Daoy (cell line): ENCODE measurements at places on chromosomes 6 and 20.

GRCh38 chr6:10413850-10414738 is 780 bp downstream of the TFAP2A start:
- peak; percentile 79 for DNase-seq

DNA sequence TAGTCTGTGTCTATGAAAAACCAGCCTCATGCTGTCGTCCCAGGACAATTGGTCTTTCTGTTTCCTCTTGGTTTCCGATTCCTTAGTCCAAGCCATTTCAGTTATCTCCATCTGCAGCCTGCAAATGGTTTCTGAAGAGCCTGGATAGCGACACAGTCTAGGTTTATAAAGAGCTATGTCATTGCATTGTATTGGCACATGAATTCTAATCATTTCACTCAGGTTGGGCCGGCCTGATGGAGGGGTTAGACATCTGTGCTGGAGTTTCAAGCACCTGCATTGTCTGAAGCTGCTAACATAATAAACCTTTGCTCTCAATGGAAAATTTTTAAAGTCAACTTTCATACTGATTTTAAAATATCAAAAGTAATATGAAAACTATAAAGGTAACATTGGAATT is 232.6 kb upstream of the MAP3K7 start:
- no peak for DNase-seq

DNA sequence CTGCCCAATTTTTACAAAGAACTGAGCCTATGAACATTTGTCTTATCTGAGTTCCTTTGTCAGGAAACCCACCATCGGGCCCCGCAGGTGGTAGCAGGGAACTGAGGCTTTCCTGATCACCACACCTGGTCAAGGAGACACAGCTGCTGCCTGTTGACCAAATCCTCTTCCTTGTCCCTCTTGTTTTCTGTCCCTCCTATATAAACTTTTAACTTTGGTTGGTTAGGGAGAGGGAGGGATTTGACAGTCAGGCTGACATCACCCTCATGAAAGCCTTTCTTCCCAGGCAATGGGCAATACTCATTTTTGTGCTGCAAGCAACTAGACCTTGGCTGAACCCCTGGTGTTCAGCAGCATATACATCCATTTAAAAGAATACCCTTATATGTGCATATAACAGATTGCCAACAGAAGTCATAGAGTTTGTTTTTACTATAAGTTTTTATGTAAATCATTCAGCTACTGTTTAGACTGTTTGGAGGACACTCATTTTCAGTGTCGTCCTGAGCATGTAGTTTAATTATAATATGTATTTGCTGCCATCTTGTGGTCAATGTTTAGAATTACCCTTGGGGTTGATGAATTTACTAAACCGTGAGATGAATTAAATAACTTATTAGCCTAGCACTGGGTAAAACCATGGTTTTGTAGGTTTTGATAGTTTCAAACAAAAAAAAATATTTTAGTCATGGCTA is 17.0 kb downstream of the CRISP1 start:
- peak; percentile 21 for DNase-seq

DNA sequence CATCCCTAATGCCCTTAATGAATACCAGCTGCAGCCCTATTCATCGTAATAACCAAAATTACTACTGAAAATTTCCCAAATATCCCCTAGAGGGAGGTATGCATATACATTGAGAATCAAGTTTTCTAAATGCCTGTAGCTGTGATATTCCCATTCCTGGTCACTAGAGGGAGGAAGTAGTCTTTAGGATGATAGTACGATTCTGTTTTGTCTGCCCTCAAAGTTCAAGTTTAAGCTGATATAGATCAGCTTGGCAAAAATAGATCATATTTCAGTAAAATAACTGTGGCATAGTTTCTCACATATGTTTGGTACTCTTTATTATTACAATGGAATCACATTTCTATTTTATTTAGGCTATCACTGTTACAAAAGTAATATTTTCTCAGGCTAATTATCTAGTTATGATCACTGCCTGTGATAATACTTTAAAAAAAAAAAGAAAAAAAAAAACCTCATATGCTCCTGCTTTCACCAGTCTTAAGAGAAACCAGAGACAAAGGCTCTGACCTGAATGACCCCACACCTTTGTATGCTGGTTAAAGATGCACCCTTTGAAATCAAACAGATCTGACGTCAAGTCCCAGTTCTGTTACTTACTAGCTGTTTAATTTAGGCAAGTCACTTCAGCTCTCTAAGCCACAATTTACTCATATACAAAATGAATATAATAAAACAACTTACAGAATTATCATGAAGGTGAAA is 11.0 kb downstream of the TSPYL1 start:
- DNase-seq: peak; percentile 58

DNA sequence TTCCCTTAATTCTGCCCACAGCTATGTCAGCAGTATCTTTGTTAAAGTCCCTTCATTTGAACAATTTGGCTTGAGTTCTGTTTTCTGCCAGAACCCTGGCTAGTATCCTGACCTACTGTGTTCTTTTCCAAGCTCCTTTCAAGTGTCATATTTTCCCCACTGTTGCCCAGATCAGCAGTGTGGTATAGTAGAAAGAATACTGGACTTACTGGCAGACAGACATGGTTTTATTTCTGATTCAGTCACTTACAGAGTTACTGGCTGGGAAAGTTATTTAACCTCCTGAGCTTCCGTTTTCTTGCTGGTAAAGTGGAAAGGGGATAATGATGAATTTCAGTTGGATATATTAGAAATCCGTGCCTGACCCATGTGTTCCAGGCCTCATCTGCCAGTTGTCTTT is 39.8 kb upstream of the RAB23 start:
- DNase-seq: no peak

GRCh38 chr6:140276719-140277118 is 902.3 kb upstream of the CITED2 start:
- no peak for DNase-seq

DNA sequence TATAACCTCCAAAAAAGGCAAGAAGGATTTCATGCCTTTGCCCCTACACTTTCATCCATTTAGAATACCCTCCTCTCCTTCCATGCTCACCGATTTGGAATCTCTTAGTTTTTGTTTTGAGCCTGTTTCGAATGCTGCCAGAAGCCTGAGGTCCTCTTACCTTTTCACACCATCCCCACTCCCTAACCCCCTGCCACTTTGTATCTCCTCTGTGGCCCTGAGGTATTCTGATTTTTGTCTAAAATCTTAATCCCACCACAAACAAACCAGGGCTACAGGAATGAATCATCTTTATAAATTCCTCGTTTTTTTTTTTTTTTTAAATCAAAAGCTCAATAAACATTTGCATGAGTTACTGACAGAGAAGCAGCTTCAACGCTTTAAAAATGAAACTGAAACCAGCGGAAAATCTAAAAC is 1.6 kb upstream of the RPS12 start:
- DNase-seq: no peak
